Neuronal stem cell (in vitro differentiated cells): ENCODE measurements at places on chromosomes 13 and 19.

- no peak for DNase-seq
Measured at GRCh38 chr13:23995283-23996073, 98.2 kb upstream of the C1QTNF9B start.

DNA sequence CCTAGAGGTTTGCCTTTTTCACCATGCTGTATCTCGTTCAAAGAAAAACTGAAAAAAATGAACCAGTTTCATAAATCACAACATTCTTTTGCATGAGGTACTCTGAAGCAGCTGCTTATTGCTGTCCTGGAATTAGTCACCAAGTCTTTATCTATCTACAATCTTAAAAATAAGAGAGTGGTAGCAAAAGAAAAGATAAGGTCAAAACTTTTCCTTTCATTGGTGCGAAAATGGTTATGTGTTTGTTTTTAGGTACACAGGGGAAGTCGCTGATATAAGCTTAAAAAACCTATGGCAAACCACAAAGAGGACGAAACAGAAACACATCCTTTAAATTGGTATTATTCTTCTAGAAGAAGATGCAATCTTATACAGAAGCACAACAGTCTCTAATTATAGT is 20.7 kb downstream of the OBI1 start:
- DNase-seq = no peak

GRCh38 chr19:1648459-1648849 is 4.0 kb downstream of the TCF3 start:
- DNase-seq = no peak

- no peak for DNase-seq
Measured at GRCh38 chr19:17659996-17660395, 28.2 kb downstream of the UNC13A start.

GRCh38 chr13:80562433-80563156 is 221.7 kb upstream of the SPRY2 start:
- no peak for DNase-seq

DNA sequence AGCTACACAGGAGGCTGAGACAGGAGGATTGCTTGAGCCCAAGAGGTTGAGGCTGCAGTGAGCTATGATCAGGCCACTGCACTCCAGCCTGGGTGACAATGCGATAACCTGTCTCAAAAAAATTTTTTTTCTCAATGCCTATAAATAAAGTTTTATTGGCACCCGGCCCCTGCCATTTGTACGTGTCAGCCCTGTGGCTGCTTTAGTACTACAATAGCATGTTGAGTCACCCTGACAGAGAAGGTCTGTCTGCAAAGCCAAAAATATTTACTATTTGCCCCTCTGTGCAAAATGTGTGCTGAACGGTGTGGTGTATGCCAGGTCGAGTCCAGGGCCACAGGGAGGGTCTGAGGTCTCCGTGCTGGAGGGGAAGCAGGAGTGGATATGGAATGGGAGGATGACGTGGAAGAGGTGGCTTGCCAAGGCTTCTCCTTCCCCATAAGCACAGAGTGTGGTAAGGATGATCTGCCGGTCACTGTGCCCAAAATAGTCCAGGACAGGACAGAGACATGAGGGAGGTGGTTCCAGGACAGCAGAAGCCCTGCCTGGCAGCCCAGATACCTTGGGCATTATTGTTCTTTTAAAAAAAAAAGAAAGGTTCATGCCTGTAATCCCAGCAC is 10.0 kb downstream of the NMRK2 start:
- DNase-seq = no peak

DNA sequence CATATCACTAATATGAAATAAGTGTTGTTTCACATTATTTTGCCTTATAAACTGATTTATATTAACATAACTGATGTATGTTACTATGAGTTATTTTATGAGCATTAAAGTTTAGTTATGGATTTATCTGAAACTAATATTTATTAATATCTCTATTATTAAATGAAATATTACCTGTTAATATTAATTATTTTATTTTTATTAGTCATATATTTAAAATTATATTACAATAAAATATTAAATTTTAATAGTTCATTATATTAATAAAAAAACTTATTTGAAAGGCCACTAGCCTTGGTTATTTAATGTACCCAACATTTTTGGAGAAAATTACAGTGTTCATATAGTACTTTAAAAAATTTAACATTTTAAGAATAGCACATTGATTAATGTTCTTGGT is 1643.4 kb upstream of the MIR17HG start:
- no peak for DNase-seq

DNA sequence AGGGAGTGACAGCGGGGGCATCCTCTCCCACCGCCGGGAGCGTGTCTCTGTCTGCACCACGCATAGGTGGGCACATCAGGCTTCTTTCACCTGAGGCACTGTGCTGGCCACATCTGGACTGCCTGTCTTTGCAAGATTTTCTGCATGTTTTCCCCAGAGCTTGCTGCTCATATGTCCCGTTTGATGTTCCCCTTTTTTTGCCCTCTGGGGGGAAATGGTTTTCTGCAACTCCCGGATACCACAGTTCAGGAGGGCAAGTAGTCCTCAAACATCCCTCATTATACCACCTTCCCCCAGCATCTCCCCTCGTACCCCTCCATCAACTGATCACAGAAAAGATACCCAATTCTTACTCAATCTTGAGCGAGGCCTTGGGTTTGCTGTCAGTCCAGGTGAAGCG is 168.0 kb downstream of the PAN3 start:
- no peak for DNase-seq
